Stimulated activated CD4-positive, alpha-beta T cell treated with anti-CD3 and anti-CD28 coated beads, TNF-alpha, amount 100 ng/mL, for 1 hour (primary cell): ENCODE measurements at places on chromosomes 12 and 14.

- DNase-seq, result no peak
These were observed 146.1 kb downstream of the METTL25 start for GRCh38 chr12:82504409-82504808.

DNA sequence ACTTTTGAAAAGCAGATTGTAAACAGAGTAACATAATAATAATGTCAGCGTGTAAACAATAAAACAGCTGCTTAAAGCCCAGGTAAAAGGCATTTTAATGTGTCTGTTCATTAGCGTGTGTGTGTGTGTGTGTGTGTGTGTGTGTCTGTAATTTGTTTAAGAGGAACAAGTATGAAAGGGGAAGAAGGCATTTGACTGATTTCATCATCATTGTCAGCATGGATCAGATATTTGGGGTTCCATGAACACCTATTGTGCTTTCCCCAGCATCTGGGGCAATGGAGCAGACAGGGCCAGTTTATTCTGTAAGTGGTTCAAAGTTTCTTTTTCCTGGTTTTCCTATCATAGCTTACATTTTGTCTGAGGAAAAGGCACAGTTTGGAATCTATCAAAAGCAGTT lies 28.9 kb downstream of the SLC25A21 start:
- DNase-seq, result no peak

DNA sequence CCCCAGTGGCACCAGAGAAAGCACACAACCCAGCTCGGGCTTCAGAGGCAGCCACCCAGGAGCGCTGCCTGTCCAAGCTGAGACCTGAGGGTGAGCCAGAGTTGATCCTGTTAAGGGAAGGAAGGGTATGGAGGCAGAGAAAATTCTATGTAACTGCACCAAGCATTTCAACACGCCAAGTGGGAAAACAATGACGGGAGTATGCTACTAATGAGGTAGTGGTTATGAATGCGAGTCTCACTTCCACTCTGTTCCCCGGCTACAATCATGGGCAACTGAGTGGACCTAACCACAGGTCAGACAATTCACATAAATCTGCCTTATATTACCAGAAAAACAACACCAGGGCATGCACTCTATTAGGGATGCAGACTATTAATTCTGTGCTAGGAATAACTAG lies 9.9 kb downstream of the ATG14 start:
- no peak for DNase-seq

- no peak for DNase-seq
These were observed 611 bp upstream of the SIX6 start for GRCh38 chr14:60508363-60508706.

- no peak for DNase-seq
These were observed 116.5 kb downstream of the METTL25 start for GRCh38 chr12:82474798-82475184.

- no peak for DNase-seq
These were observed 2.7 kb downstream of the JAG2 start for GRCh38 chr14:105165761-105166485.

DNA sequence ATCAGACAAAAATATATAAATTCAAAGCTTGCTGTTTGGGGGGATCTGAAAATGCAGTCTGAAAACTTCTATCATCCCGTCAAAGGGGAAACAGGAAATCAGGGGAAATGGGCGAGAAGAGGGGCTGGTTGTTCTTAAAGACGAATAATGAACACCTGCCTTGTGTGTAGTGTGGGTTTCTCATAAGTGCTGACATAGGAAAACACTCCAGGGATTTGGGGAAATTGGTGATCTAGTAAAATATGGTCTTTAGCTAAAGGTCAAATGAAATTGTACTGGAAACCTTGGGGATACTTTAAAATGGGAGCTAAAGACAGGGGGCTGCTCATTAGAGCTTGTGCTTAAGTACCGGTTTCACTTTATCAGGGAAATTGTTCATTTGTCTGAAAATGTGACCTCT lies 39.6 kb upstream of the PIK3C2G start:
- no peak for DNase-seq

DNA sequence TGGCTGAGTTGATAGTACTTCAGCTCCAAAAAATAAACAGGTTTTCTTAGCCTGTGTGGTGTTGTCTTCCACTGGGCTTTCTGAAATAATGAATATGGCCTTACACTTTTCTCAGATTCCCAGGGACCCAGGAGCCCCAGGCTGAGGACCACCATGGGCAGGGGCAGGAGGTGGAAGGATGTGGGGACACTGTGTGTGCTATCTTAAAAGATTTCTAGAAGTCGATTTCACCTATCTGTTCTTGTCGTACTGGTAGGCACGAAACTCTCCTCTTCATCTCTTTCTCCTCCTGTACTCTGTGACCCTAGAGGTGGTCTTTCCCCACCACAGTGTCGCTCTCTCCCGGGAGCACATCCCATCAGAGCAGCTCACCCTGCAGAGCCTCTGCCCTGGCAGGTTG lies 107.7 kb upstream of the FKBP4 start:
- DNase-seq, result no peak

- DNase-seq, result peak; percentile 13
These were observed at the start of gene SCN8A for GRCh38 chr12:51591016-51591901. SCN8A (plus strand) TSS chr12:51591233; CDS start chr12:51662818, 71,585 bp downstream.

DNA sequence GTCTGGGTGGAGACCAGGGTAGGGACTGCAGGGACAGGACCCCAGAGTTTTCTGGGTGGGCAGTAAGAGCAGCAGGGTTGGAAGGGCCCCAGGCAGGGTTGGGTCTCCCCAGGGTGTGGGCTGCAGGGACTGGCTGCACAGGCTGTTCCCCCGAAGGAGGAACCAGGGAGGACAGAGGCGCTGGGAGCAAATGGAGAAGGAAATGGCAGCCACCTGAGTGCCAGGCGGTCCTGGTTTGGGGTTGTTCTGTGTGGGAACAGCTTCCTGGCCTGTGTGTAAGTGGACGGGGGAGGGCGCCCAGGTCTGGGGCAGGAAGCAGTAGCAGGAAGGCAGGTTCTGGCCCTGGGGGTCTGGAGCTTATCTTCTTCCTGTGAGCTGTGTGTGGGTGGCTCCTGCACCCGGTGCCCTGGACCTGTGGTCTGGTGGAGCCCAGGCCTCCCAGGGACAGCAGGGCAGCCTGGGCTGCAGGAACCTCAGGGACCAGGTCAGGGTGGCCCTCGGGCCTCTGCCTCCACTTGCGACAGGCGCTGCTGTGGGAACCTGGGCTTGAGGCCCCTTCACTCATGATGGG lies 372.8 kb downstream of the TMEM121 start:
- DNase-seq, result no peak

- DNase-seq, result no peak
These were observed 578 bp downstream of the DCAF5 start for GRCh38 chr14:69152181-69152901.

GRCh38 chr12:126355346-126355745 lies 1290.1 kb downstream of the AACS start:
- DNase-seq, result no peak

DNA sequence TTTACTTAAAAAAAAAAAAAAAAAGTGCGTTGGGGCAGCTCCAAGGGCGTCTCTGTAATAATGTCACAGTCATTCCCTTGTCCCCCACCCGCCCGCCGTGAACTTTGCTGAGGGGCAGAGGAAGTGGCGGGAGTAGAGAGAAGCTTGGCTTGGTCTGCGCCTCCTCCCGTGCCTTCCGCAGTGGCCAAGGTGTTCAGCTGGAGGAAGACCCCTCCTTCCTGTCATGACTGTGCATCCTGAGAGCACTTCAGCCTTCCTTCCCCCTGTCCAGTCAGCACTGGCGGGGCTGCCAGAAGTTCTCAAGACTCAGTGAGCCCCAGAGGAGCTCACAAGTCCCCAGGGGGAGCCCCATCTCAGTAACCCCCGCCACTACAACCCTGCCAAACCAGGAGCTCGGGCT lies 32.2 kb downstream of the AACS start:
- no peak for DNase-seq

GRCh38 chr12:85325442-85325841 lies 45.4 kb downstream of the ALX1 start:
- no peak for DNase-seq

DNA sequence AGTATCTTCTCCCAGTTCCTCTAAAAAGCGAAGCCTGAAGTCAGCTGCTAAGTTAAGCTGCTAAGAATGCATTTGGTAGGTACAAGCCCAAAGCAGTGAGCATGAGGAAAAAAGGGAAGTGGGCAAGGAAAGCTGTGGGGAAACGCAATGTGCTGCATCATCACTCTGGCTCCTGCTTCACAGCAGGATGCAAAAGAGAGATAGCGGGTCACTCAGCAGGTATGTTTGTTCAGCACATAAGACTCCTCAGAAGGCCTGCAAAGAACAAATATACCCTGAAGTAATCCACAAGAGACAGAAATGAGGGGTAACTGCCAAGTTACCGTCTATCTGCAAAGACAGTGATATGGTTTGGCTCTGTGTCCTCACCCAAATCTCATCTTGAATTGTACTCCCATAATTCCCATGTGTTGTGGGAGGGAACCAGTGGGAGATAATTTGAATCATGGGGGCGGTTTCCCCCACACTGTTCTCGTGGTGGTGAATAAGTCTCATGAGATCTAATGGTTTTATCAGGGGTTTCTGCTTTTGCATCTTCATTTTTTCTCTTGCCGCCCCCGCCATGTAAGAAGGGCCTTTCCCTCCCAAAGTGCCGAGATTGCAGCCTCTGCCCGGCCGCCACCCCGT lies 127.4 kb upstream of the EGLN3 start:
- DNase-seq, result no peak

GRCh38 chr14:94971750-94972149 lies 185.6 kb downstream of the DICER1 start:
- DNase-seq, result no peak

GRCh38 chr14:89621009-89621421 lies 204.0 kb upstream of the FOXN3 start:
- DNase-seq, result peak; percentile 11

GRCh38 chr12:115013236-115013981 lies 329.4 kb upstream of the TBX3 start:
- DNase-seq, result no peak

- no peak for DNase-seq
These were observed 135.6 kb upstream of the HIF1A start for GRCh38 chr14:61559641-61560201.

- no peak for DNase-seq
These were observed 2.1 kb upstream of the SLC11A2 start for GRCh38 chr12:51028126-51028812.

DNA sequence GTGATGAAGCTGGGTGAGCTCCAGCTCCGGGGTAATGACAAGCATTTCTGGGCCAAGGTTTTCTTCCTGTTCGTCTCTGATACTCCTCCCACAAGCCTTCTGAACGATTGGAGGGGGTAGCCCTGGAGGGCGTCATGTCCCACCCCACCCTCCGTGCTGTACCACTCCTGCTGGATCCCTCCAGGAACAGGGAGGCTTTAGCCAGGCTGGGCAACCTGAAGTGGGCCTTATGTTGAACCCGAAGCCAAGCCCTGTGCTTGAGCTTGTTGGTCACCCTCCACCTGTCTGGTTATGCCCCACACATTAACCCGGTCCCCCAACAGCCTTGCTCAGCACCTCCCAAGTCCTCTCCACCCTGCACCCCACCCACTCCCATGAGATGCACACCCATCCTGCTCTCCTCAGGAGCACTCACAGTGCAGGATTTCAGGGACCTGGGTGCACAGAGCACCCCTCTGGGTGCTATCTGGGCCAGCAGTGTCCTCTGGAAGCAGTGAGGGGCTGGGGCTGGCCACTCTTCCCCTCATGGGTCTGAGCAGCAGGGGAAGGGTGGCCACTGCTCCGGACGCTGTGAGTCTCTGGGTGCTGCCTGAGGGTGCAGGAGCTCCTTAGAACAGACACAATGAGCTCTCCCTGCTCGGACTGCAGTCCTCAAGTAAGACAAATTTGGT lies 6.8 kb upstream of the KRT83 start:
- no peak for DNase-seq

- DNase-seq, result no peak
These were observed 192.6 kb upstream of the CCDC196 start for GRCh38 chr14:66293533-66294105.

- no peak for DNase-seq
These were observed 757 bp downstream of the SLC25A3 start for GRCh38 chr12:98594050-98594835.

GRCh38 chr14:95226801-95227200 lies 69.5 kb upstream of the DICER1 start:
- DNase-seq, result no peak
